ENCODE measurements at places on chromosomes 11 and 22. TPM values are rescaled to one million over a fixed set of nuclear protein-coding genes. Genes with fewer than 3 reads are reported as not detected.

- no peaks in the 10 kb centered on the region for H3K36me3 ChIP-seq
- H3K4me3 ChIP-seq, result no peak overlapping the region
- ATAC-seq, result no peak
- H3K27me3 ChIP-seq, result no peaks in the 10 kb centered on the region
- no peaks in the 10 kb centered on the region for H3K4me1 ChIP-seq
These were observed 435.5 kb downstream of the LUZP2 start for GRCh38 chr11:24932110-24933000.

DNA sequence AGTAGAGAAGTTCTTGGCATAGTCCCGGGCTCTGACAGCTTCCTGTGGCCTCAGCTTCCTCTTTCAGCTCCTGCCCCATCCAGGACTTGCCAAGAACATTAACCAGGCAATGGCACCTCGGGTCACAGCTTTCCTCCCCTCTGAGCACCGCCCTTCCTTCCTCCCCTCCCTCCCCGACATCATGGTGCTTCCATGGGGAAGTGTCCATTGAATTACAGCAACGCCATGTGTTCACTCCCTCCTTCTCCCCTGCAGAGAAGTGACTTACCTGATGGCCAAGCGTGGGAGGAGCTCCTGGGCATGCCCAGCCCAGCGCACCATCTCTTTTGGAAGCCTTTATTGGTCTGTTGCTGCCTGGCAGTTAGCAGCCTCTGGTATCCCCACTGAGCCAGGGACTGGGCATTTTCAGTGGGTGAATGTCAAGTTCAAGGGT is 25.8 kb upstream of the DAGLA start:
- no peak overlapping the region for H3K27ac ChIP-seq
- peaks cover 15% of the 10 kb centered on the region for H3K27me3 ChIP-seq
- no peak overlapping the region for H3K4me3 ChIP-seq
- no peaks in the 10 kb centered on the region for H3K36me3 ChIP-seq
- ATAC-seq, result no peak
- H3K4me1 ChIP-seq, result no peaks in the 10 kb centered on the region

GRCh38 chr22:20671409-20672081 is 102.4 kb upstream of the SERPIND1 start:
- H3K27me3 ChIP-seq, result peaks cover 23% of the 10 kb centered on the region
- no peaks in the 10 kb centered on the region for H3K4me1 ChIP-seq
- ATAC-seq, result no peak
- H3K4me3 ChIP-seq, result no peak overlapping the region

- no peaks in the 10 kb centered on the region for H3K36me3 ChIP-seq
- ATAC-seq, result no peak
- no peaks in the 10 kb centered on the region for H3K27me3 ChIP-seq
- no peak overlapping the region for H3K4me3 ChIP-seq
- no peak overlapping the region for H3K27ac ChIP-seq
These were observed 74.6 kb upstream of the FAT3 start for GRCh38 chr11:92149996-92150395.

Gene UBQLNL
- not detected for total RNA-seq
